CD4-positive, alpha-beta memory T cell (primary cell): ENCODE measurements at places on chromosomes 7 and 10.

DNA sequence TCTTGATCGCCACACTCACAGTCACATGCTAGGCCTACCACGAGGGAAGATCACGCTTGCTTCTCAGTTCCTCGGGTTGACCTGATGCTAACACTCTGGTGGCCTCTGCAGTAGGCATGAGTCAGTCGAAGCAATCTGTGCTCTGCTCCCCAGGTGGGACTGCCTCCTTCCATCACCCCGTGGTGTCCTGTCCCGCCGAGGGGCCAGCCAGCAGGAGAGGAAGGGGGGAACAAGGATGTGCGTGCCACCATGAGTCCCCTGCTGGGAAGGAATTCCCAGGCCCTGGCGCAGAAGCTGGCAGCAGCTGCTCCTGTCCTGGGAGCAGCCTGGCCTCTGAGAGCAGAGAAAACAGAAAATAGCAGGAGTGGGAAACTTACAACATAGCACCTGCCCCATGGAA lies 695.0 kb upstream of the NRP1 start:
- DNase-seq: no peak

DNA sequence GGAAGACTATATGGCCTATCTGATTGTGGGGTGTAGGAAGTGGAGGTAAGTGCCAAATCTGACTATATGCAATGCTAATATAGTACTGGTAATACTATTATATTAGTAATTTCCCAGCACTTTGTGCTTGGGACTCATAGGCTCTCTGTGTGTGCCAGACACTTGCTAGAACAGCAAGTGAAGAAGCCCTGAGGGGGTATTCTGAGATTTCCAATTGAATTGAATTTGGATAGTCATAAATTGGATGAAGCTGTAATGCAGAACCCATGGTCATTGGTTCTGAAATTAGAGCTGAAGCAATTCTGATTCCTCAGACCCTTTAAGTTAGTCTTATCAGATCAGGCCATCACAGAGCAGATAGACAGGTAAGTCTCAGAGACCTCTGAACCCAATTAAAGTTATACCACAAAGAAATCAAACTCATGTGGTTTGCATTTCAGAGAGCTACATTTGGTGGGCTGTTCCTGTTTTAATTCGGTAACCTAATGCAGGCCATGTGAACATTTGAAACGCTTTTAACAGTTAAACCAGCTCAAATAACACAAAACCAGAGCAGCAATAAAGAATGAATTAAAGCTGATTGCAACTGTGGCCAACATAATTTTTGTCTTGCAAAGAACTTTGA lies 179.5 kb downstream of the CREB5 start:
- DNase-seq: no peak

DNA sequence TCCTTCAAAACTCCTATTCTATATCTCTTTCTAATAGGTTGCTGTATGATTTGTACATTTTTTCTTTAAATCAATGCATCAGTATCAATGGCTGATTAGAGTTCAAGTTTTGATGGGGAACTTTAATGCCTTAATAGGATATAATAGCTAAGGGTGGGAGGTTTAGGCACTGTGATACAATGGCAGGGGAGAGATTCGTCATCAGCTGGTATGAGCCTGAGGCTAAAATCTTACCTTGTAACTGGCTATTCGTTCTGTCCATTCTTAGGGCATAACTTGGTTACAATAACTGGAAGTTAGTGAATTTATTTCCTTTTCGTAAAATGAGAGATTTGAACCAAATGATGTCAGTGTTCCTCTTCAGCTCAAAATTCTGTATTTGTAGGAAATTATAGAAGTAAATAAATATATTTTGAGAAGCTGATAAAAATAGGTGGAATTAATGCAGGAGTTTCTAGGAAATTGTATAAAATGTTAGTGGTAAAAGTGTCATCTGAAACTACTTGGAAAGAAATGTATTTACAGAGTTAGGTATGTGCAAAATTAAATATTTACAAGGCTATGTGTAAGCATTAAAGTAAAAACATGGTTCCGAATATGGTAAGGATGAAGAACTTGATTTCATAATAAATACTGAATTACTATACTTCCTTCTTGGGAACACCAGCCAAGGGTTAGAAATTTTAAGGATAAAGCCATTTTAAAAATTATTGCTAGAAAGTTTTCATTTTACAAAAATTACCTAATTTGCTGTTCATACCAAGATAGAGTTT lies 27.5 kb upstream of the NAMPT start:
- DNase-seq: no peak

DNA sequence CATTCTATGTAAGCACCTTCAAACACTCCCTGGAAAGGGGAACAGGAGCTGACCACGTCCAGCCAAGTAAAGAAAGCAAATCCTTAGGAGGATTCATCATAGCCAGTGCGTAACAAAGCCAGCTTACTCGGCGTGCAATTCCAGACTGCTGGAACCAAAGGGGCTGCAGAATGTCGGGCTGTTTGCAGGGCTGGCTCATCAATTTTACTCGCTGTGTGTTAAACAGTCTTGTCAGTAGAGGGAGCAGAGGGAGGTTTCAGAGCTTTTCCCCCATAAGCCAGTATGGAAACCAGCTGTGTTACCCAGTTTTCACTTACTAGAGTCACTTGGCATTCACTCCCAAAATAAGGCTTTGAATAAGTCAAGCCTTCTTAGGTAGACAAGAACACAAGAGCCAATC lies 127.1 kb downstream of the KMT2E start:
- DNase-seq: no peak

DNA sequence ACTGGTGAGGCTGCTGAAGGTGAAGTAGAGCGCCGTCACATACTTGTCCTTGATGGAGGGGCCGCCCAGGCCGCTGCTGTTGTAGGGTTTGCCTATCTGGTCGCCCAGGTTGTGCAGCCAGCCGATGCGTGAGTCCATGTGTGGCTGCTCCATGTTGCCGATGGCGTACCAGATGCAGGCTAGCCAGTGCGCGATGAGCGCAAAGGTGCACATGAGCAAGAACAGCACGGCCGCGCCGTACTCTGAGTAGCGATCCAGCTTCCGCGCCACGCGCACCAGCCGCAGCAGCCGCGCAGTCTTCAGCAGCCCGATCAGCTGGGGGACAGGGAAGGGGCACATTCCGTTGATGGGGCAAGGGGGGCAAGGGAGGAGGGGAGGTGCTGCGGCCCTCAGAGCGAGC lies 26.6 kb downstream of the KCNH2 start:
- DNase-seq: no peak

- no peak for DNase-seq
Observed at GRCh38 chr7:101545441-101546190, 83.5 kb downstream of the MYL10 start.

- no peak for DNase-seq
Observed at GRCh38 chr10:76034353-76035205, 603.2 kb downstream of the LRMDA start.

DNA sequence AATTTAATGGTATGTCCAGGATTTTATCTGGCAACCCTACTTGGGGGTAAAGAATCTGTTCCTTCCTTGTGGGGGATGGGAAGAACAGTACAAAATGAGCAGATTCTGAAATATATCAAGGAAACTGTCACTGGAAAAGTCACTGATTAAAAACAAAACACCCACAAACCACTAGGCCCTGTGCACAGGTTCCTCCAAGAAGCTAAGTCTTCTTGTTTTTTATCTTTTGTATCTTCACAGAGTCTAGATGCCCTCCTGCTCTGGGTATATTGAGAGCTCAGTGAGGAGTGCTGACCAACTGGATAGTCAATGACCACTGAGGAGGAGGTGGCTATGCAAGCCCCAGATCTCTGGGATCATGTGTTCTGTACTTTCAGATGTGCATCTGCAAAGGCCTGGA lies 86.8 kb upstream of the ANKRD1 start:
- no peak for DNase-seq

GRCh38 chr10:10125676-10126075 lies 892.0 kb upstream of the CELF2 start:
- DNase-seq: no peak

DNA sequence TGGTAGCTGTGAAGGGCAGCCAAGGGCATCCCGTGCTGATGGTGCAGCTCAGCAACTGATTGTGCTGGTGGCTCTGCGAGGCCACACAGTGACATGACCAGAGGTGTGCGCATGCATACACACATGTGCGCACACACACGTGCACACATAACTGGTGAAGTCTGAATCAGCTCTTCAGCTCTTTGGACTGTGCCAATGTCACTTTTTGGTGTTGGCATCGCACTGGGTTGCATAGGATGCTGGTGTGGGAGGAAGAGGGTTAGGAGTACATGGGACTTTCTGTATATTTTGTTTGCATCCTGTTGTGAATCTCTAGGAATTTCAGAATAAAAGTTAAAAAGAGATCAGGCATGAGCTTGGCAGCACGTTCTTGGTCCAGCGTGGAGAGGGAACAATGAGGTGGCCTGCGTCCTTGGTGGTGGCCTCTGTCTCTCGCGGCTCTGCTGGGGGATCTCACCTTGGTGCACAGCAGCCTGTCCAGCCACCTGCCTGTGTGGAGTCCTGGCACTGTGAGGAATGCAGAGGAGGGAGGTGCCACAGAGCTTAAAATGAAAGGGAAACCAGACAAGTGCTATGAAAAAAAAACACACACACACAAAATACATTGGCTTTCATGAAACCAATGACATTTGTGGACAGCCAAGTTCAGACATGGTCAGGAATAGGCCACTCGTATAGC lies 124.0 kb downstream of the TRRAP start:
- DNase-seq: no peak

GRCh38 chr7:117399820-117400422 lies 27.4 kb downstream of the ASZ1 start:
- no peak for DNase-seq

DNA sequence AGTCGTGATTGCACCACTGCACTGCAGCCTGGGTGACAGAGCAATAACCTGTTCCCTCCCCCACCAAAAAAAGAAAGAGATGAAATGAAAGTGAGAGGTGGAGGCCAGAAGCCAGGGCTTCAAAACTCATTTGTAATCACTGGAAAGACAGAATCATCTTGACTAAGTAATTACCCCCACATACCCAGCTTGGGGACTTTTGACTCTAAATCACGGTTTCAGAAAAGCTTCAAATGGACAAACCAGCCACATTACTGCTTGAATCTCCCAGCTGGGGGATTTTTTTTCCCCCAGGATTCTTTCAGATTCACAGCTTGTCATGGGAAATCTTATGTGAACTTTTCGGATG lies 361.0 kb downstream of the FRMD4A start:
- DNase-seq: no peak

- DNase-seq: no peak
Observed at GRCh38 chr10:123298583-123298982, 144.4 kb downstream of the BUB3 start.

DNA sequence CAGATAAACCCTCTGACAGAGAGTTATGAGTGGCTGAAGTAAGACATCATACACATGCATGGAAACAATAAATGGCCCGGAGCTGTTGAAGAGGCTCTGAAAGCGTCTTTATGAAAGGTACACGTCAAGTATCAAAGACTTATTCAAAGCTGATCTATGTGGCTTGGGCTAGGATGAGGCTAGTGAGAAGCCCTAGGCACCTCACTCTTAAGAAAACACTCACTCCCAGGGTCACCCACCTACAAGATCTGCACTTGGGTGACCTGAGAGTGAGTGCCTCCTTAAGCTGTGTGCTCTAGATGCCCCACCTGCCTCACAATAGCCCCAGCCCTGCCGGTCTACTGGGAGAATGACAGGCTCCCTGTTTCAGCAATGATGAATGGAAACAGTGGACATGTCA lies 1.1 kb upstream of the GIMAP1 start:
- no peak for DNase-seq

- no peak for DNase-seq
Observed at GRCh38 chr10:114975091-114975490, 37.1 kb downstream of the TRUB1 start.

DNA sequence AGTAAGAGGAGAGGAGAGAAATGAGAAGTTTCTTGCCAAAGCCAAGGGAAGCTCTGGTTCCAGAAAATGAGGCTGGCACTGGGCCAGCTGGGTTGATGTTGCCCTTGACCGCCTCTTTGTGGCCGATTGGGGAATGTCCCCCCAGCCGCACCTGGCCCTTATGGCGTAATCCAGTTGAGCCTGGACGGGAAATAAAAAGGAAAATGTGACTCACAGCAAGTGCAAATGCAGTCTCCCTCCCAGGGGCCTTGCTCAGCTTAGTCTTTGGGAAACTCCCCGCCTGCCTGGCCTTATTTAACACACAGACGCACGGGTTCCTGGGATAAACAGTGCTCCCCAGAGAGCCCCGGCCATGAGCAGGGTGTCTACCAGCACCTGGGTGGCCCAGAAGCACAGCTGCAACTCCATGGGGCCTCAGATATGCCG lies 174.8 kb downstream of the KIAA1217 start:
- DNase-seq: no peak

DNA sequence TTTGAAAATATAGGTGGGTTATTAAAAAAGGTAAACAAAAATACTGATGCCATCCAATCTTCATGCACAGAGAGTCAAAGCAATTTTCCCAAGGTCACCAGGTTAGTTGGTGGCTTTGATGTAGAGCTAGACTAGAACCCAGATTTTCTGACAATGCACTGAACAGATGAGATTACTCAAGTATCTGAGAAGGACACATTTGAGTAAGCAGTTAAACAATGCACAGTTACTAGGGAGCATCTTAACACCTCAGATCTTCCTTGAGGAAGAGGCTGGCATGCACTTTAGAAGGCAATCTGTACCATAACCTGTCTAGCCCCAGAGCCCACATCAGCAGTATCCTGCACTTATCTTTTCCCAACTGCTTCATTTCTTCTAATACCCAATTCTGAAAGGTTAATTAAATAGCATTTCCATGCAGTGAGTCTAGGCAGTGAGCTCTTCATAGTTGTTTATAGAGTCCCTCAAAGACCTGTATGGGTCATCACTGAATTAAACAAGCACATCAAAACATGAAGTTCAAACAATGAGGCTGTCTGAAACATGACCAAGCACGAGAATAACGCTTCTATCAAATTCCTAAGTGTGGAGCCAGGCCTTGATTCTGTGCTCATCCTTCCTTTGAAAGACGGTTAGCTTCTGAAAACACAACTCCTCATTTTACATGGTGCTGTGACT lies 38.2 kb upstream of the ANK3 start:
- no peak for DNase-seq

DNA sequence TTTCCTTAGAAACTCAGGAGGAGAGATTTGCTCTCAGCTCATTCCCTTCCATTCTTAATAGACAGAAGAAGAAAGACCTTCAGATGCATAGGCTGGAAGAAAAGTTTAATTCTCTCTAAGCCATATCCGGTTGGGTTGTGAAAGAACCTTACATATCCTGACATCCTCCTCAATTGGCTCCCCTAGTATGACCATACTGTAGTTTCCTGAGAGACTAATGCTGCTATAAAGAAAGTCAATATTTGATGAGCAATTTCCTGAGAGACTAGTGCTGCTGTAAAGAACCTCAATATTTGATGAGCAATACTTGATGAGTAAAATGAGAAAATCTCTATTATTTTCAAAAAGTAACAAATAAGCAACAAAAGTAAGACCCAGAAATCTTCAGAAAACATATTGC lies 888.5 kb upstream of the SORCS1 start:
- no peak for DNase-seq

DNA sequence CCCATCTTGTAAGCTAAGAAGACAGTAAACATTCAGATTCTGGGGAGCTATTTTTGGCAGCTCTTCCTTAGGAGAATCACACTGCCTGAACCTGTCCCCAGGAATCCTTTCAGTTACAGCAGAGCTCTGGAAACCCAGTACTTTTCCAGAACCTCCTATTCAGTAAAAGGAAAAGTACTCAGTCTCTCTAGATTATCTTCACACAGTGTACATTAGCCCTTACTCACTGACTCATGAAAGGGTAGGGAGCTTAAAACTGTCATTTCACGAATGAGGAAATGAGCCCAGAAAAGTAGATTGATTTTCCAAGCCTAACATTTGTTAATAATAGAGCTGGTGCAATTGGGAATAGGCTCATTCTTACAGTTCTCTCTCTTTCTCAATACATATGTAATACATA lies 3.9 kb upstream of the CNNM1 start:
- no peak for DNase-seq
